ENCODE measurements at places on chromosomes 12 and 14. TPM values are rescaled to one million over a fixed set of nuclear protein-coding genes. Genes with fewer than 3 reads are reported as not detected.

The MYF6 gene
- total RNA-seq = not detected

The GLI1 gene
- total RNA-seq = 1.1 TPM

The HOXC12 gene
- not detected for total RNA-seq

The NANOG gene
- total RNA-seq = not detected

The NTF3 gene
- not detected for total RNA-seq

The DNAI7 gene
- total RNA-seq = not detected

The GARIN6 gene
- total RNA-seq = not detected

The AP4S1 gene
- total RNA-seq = 7.2 TPM

The RPGRIP1 gene
- total RNA-seq = not detected

The NGB gene
- not detected for total RNA-seq

The CKB gene
- total RNA-seq = 2.4 TPM

The SMOC1 gene
- 0.78 TPM for total RNA-seq

The FAM181A gene
- total RNA-seq = not detected

All from endothelial cell of umbilical vein (primary cell).